ENCODE measurements at places on chromosomes 2 and 18.

DNA sequence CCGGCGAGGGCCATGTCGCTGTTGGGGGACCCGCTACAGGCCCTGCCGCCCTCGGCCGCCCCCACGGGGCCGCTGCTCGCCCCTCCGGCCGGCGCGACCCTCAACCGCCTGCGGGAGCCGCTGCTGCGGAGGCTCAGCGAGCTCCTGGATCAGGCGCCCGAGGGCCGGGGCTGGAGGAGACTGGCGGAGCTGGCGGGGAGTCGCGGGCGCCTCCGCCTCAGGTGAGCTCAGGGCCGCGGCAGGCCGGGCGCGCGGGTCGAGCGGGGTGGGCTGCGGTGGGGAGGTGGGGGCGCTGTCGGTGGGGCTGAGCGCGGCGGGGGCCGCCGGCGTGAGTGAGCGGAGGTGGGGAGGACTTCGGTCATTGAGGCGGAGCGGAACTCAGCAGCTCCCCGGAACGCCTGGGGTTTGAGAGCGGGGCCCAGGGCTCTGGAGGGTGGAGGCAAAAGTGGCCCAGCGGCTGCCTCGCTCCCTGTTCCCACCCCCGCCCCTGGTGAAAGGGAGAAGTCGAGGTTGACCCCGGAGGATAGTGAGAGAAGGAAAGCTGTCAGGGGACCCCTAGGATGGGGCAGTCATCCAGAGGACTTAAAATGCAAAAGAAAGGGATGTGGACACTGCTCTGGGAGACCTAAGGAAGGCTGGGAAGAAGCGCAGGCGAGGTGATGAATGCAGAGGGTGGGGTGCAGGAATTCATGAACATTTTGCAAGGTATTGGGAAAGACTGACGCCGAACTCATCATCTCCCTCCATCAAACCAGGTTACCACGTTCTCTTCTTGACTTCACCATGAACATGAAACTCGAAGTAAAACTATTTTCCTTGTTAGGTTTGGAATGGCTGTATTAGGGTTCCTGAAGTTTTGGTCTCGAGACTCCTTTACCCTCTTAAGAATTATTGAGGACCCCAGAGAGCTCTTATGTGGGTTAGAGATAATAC, 633 bp downstream of the MALT1 start:
- peak; percentile 21 for DNase-seq

- DNase-seq, result no peak
Measured at GRCh38 chr2:112993831-112994230, 11.4 kb upstream of the IL36A start.

- no peak for DNase-seq
Measured at GRCh38 chr2:151977631-151978030, 121.2 kb downstream of the CACNB4 start.

- DNase-seq, result no peak
Measured at GRCh38 chr2:177869912-177870311, 202.7 kb downstream of the PDE11A start.

- no peak for DNase-seq
Measured at GRCh38 chr2:100898035-100898665, 78.2 kb downstream of the NPAS2 start.

DNA sequence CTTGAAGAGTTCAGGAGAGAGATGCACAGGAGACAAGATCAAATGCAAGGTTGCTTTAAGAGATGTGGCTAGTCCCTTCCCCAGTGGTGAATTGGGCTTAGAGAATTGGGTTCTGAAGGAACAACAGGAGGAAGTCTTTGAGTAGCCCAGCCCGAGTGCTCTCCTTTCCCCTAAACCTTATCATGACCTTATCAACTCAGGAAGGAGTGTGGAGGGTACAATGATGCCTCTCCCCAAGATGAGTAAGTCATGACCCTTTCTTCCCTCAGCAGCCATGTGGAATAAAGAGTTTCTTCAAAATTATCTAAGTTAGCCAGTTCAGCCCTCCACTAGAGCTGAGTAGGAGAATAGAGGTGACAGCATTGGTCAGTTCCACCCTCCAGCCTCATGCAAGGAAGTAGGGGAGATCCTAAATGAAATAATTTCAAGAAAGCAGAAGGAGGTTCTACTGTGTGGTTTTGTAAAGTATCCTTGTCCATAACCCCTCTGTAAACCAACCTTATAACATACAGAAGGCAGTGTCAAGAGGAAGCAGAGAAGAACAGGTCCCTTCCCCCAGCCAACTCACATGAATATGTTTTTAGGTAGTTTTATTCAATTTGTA, 88.4 kb downstream of the ARHGAP15 start:
- DNase-seq, result no peak

GRCh38 chr18:67451960-67452359, 64.6 kb downstream of the DSEL start:
- no peak for DNase-seq

GRCh38 chr2:177992992-177993391, 79.6 kb downstream of the PDE11A start:
- DNase-seq, result no peak

Measured in endothelial cell of umbilical vein (primary cell).